Upper lobe of right lung (tissue), 1 donor: ENCODE measurements at places on chromosomes 11 and 22. TPM values are rescaled to one million over a fixed set of nuclear protein-coding genes. Genes with fewer than 3 reads are reported as not detected.

Gene BCO2
- total RNA-seq = 7.7 TPM

GRCh38 chr22:20421507-20421874 is 16.1 kb downstream of the SCARF2 start:
- no peaks in the 10 kb centered on the region for H3K36me3 ChIP-seq
- H3K4me1 ChIP-seq = peaks cover 4% of the 10 kb centered on the region
- H3K4me3 ChIP-seq = no peak overlapping the region
- no peak overlapping the region for H3K27ac ChIP-seq
- peaks cover 8% of the 10 kb centered on the region for H3K27me3 ChIP-seq
- peak; percentile 15 for DNase-seq

DNA sequence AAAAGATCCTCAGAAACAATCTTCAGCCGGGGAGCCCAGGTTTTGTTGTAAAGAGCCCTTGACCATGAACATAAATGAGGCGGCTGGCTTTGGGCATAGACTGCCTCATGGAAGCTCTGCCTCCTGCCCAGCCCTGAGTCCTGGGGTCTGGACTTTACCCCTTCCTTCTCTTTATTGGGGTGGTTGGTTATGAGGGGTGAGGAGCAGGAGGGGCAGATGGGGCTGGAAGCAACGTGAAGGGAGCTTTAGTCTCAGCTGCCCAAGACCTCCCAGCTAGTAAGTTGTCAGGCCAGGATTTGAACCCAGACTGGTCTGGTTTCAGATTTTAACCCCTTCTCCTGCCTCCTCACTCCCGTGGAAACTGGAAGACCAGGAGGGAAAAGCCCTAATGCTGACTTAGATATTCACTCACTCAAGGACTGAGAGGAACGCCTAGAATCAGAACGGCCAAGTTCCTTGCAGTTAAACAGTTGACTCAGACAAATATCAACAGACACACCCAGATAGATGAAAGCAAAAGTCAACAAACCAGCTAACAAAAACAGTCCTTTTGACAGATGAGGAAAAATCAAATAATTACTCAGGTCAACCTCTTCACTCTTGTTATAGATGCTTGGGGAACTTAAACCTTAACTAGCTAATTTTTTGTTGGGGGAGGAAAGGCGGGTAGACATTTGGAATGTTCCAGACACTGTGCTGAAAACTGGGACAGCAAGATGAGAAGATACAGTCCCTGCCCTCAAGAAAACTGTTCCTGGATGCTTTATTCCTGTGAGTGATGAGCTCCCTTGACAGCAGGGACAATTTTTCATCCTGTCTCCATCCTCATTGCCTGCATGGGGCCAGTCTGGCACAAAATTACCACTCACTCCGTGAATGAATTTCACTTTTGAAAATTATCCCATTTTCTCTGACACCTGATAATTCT is 20.8 kb upstream of the ARRB1 start:
- DNase-seq = no peak
- peak overlapping the region; percentile 74 for H3K27ac ChIP-seq
- H3K4me1 ChIP-seq = peaks cover 18% of the 10 kb centered on the region
- no peaks in the 10 kb centered on the region for H3K27me3 ChIP-seq
- no peaks in the 10 kb centered on the region for H3K36me3 ChIP-seq
- no peak overlapping the region for H3K4me3 ChIP-seq

Gene OR4A47
- not detected for total RNA-seq

- peaks cover 11% of the 10 kb centered on the region for H3K27me3 ChIP-seq
- H3K27ac ChIP-seq = no peak overlapping the region
- no peaks in the 10 kb centered on the region for H3K4me1 ChIP-seq
- H3K36me3 ChIP-seq = no peaks in the 10 kb centered on the region
- no peak for DNase-seq
- no peak overlapping the region for H3K4me3 ChIP-seq
Observed at GRCh38 chr11:113991718-113992458, 17.0 kb downstream of the HTR3A start.

GRCh38 chr11:41989823-41990380 is 530.5 kb upstream of the LRRC4C start:
- H3K4me3 ChIP-seq = no peak overlapping the region
- no peaks in the 10 kb centered on the region for H3K27me3 ChIP-seq
- DNase-seq = no peak
- H3K4me1 ChIP-seq = no peaks in the 10 kb centered on the region
- H3K27ac ChIP-seq = no peak overlapping the region
- no peaks in the 10 kb centered on the region for H3K36me3 ChIP-seq

DNA sequence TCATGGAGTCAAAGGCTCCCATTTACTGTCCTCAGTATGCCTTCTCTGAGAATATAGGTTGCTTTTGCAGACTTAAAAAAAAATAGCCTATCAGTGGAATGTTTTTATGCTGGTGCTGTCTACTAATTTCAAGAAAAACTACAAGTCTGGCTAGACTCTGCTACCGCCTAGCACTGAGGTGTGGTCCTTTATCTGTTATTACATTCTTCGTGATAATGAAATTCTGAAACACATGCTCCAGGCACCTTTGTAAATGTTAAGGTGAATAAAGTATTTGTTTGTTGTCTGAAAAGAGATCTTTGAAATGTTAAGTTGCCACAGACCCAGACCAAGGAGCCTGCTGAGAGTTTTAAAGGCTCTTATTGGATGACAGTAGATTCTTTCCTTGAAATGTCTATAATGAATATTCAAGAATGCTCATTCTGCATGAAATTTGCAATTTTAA is 95.3 kb downstream of the DBX1 start:
- no peak overlapping the region for H3K4me3 ChIP-seq
- H3K27ac ChIP-seq = no peak overlapping the region
- no peak for DNase-seq

DNA sequence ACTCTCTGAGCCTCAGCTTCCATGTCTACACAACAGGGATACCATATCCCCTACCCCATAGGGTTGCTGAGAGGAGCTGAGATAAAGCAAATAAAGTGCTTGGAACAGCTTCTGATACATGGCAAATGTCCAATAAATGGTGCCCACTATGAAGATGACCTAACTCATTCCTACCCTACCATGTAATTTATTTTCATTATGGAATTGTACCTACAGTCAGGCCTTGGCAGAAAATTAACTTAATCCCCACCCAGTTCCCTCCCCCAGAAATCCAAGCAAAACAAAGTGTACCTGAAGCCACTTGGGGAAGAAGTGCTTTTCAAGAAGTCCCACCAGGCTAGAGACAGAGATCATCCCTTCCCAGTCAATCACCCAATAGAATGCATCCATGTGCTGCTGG is 10.8 kb downstream of the SRRD start:
- H3K4me3 ChIP-seq = no peak overlapping the region
- H3K36me3 ChIP-seq = peaks cover 96% of the 10 kb centered on the region
- no peak for DNase-seq
- H3K27ac ChIP-seq = no peak overlapping the region
- no peaks in the 10 kb centered on the region for H3K27me3 ChIP-seq

Gene FAM83F
- 0.35 TPM for total RNA-seq

Gene CAVIN3
- 48.8 TPM for total RNA-seq

DNA sequence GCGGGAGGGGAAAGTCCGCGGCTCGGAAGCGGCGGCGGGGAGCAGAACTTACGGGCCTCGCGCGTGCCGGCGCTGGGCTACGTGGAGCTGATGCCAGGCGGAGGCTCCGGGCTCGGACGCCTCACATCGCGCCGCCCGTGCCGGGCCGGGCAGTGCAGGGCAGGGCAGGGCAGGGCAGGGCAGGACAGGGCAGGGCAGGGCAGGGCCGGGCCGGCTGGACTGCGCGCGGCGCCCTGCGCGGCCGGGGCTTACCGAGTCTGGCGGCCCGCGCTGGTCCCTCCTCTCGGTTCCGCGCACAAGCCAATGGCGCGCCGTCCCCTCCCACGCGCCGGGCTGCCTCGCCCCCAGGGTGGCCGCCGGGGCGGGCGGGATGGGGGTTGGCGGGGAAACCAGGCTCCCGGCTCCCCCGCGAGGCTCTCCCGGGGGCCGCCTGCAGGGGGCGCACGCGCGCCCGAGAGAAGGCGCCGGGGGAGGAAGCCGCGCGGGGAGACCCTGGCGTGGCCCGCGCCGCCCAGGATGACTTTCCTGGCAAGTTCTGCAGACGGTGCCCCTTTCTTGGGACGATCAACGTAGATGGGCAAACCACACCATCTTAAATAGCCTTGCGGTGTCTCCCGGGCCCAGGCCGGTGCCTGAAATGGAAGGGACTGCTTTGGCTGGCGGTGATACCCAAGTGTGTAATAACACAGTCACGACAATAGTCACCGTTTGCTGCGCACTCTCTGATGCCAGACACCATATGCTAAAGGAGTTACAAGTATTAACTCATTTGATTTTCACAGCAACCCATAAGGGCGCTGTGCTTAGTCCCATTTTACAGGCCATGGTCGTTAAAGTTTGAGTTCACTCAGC is at the start of gene TP53I11:
TSS of gene TP53I11 (minus strand) at position 259 of the 852 bp plus-strand sequence. CDS start 12,548 bp downstream, outside the sequence.
- peak within 1 kb of the TSS; percentile 85 for H3K27ac ChIP-seq
- H3K27me3 ChIP-seq = no peaks in the 10 kb centered on the region
- H3K36me3 ChIP-seq = no peaks in the 10 kb centered on the region
- peaks cover 37% of the 10 kb centered on the region for H3K4me1 ChIP-seq
- peak; percentile 96 for DNase-seq
- H3K4me3 ChIP-seq = peak within 1 kb of the TSS; percentile 90

Gene CCDC117
- 19.7 TPM for total RNA-seq

- no peak overlapping the region for H3K27ac ChIP-seq
- no peak for DNase-seq
- no peak overlapping the region for H3K4me3 ChIP-seq
- no peaks in the 10 kb centered on the region for H3K36me3 ChIP-seq
- peaks cover 8% of the 10 kb centered on the region for H3K27me3 ChIP-seq
- no peaks in the 10 kb centered on the region for H3K4me1 ChIP-seq
Observed at GRCh38 chr11:119886667-119887230, 157.7 kb upstream of the NECTIN1 start.

GRCh38 chr11:45500451-45500850 is 165.0 kb downstream of the CHST1 start:
- DNase-seq = no peak
- H3K4me1 ChIP-seq = no peaks in the 10 kb centered on the region
- no peak overlapping the region for H3K4me3 ChIP-seq
- peaks cover 3% of the 10 kb centered on the region for H3K27me3 ChIP-seq
- no peak overlapping the region for H3K27ac ChIP-seq

DNA sequence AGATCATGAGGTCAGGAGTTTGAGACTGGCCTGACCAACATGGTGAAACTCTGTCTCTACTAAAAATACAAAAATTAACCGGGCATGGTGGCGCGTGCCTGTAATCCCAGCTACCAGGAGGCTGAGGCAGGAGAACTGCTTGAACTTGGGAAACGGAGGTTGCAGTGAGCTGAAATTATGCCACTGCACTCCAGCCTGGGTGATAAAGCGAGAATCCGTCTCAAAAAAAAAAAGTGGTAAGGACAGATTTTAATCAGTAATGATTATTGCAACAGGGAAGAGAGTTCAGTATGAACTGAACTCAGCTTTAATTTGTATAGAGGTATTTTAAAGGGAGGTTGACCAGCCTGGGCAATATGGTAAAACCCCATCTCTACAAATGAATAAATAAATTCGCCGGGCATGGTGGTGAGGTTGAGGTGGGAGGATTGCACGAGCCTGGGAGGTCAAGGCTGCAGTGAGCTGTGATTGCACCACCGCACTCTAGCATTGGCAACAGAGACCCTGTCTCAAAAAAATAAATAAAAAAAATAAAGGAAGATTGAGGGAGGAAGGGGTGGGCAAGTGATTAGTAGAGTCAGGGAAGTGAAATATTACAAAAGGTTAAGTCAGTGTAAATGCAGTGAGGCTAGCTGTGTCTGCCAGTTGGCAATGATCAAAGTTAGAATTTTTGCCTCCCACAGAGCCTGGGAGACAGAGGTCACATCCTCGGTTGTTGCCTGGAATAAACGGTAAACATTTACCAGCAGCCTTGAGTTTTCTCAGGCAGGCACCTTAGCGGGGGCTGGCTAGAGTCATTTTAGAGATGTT is 2.6 kb upstream of the MCM5 start:
- H3K27ac ChIP-seq = peak overlapping the region; percentile 15
- H3K4me3 ChIP-seq = no peak overlapping the region
- H3K36me3 ChIP-seq = peaks cover 16% of the 10 kb centered on the region

- H3K36me3 ChIP-seq = peaks cover 11% of the 10 kb centered on the region
- H3K27ac ChIP-seq = no peak overlapping the region
- no peak for DNase-seq
- no peaks in the 10 kb centered on the region for H3K4me1 ChIP-seq
- H3K4me3 ChIP-seq = no peak overlapping the region
Observed at GRCh38 chr11:94593030-94593429, 25.9 kb downstream of the PIWIL4 start.

Gene ASPHD2
- total RNA-seq = 1.2 TPM

DNA sequence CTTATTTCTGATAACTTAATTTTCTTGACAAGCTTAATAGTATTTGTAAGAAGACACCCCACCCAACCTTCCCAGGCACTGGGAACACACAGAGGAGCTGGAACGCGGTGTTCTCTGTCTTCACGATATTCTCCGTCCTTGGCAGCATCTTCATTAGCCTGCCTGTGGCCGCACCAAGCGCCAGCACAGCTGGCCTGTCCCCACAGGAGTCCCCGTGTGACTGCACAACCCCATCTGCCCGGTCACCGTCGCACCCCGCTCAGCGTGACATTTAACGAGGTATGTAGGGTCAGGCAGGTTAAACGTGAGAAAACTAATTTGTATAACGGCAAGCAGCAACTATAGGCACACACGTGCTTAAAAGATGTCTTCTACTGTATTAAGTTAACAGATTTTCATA is 293.3 kb downstream of the BRD1 start:
- no peaks in the 10 kb centered on the region for H3K36me3 ChIP-seq
- H3K27ac ChIP-seq = no peak overlapping the region
- H3K4me3 ChIP-seq = no peak overlapping the region
- no peaks in the 10 kb centered on the region for H3K4me1 ChIP-seq

GRCh38 chr11:129148487-129148886 is 43.6 kb downstream of the ARHGAP32 start:
- no peak overlapping the region for H3K27ac ChIP-seq
- H3K27me3 ChIP-seq = no peaks in the 10 kb centered on the region
- H3K4me1 ChIP-seq = no peaks in the 10 kb centered on the region
- H3K36me3 ChIP-seq = no peaks in the 10 kb centered on the region
- H3K4me3 ChIP-seq = no peak overlapping the region

Gene DGCR6L
- 35.8 TPM for total RNA-seq

GRCh38 chr11:116329354-116330090 is 443.3 kb downstream of the BUD13 start:
- H3K36me3 ChIP-seq = no peaks in the 10 kb centered on the region
- H3K4me1 ChIP-seq = no peaks in the 10 kb centered on the region
- H3K27ac ChIP-seq = no peak overlapping the region
- no peak overlapping the region for H3K4me3 ChIP-seq

- H3K27ac ChIP-seq = no peak overlapping the region
- H3K27me3 ChIP-seq = no peaks in the 10 kb centered on the region
- H3K4me3 ChIP-seq = no peak overlapping the region
- H3K36me3 ChIP-seq = no peaks in the 10 kb centered on the region
- no peak for DNase-seq
- H3K4me1 ChIP-seq = no peaks in the 10 kb centered on the region
Observed at GRCh38 chr11:114799476-114799875, 121.1 kb downstream of the NXPE2 start.

DNA sequence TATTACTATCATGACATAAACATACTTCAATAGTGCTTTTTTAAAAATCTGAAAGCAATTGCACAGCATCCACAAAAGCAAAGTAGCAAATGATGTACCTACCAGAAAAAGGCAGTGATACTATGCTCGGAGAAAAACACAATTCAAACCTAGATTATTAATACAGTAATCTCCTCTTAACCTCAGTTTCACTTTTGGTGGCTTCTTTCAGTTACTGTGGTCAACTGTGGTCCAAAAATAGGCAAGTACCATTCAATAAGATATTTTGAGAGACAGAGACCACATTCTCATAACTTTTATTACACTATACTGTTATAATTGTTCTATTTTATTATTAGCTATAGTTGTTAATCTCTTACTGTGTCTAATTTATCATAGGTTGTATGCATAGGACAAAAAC is 20.8 kb downstream of the KCNA4 start:
- no peaks in the 10 kb centered on the region for H3K4me1 ChIP-seq
- no peak overlapping the region for H3K4me3 ChIP-seq
- no peaks in the 10 kb centered on the region for H3K27me3 ChIP-seq
- H3K27ac ChIP-seq = no peak overlapping the region
- no peak for DNase-seq
- no peaks in the 10 kb centered on the region for H3K36me3 ChIP-seq
